Fibroblast of skin of right biceps (primary cell): ENCODE measurements at places on chromosomes 6 and 20.

GRCh38 chr6:12585497-12585958 is 131.0 kb upstream of the PHACTR1 start:
- DNase-seq = peak; percentile 59

- no peak for DNase-seq
These were observed 92.5 kb downstream of the TBXT start for GRCh38 chr6:166075186-166075585.

- no peak for DNase-seq
These were observed 388.9 kb upstream of the JARID2 start for GRCh38 chr6:14857001-14857400.

- DNase-seq = peak; percentile 91
These were observed 4.2 kb upstream of the ZBTB46 start for GRCh38 chr20:63835021-63835858.

GRCh38 chr6:31620586-31621319 is at the start of gene PRRC2A:
TSS of gene PRRC2A (plus strand) at chr6:31620715. CDS start at chr6:31622790, 2,075 bp downstream.
- no peak for DNase-seq

DNA sequence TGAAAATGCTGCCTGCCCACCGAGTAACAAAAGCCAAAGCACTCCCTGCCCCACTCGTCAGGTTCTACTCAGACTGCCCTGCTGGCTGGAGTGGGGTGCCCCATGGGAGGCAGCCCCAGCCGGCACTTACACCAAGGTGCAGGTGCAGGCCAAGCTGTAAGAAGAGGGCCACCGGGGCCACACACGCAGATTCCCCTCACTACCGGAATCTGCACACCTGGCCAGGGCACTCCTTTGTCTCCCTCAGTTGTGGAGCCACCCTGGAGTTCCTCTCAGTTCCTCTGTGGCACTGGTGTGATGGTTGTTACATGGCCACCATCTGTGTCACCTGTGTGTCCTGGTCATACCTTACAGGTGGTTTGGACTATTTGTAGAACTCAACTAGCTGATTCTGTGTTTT is 112.4 kb downstream of the FOXO3 start:
- DNase-seq = no peak

GRCh38 chr6:142907544-142907943 is 37.4 kb downstream of the HIVEP2 start:
- no peak for DNase-seq

GRCh38 chr20:62642051-62642665 is at the start of gene SLCO4A1:
TSS of gene SLCO4A1 (plus strand) at chr20:62642503. CDS start at chr20:62656455, 13,952 bp downstream.
- peak; percentile 42 for DNase-seq
